ENCODE measurements at places on chromosomes 4 and X.

DNA sequence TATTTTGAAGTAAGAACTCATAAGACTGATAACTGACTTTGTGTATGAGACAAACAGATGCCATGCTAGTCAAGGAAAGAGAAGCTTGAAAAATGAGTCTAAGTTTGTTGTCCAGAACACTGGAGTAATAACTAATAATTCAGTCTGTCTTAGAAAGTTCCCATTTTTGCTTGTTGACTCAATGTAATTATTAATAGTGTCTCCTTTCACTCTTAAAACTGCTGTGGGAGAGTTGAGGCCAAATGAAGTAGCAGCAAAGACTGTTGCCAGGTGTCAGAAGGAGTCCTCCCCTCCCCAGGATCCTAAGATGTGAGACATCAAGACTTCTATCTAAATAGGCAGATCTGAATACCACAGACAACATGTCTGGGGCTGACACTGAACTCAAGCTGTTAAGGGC, 20.8 kb upstream of the FAM13A start:
- no peak for DNase-seq

DNA sequence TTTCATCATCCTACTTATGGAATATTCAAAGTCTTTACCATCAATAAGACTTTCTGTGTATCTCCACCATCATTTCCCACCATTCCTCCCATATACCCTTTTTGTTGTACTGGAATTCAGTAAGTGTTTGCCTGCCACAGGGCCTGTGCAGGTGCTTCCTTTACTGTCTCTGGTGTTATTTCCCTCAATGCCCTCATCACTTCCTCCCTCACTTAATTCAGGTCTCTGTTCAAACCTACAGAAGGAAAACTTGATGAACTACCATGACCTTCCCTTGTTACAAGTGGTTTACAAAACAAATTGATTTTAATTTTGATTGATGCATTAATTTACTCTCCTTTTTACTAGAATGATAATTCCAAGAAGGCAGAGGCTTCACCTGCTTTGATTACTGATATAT, 159.5 kb upstream of the FAT4 start:
- DNase-seq: no peak

- no peak for DNase-seq
These were observed 301.2 kb upstream of the PPARGC1A start for GRCh38 chr4:24190761-24191695.

- no peak for DNase-seq
These were observed 92.8 kb downstream of the AMMECR1 start for GRCh38 chrX:110224926-110225617.

GRCh38 chr4:89719536-89720090, 117.3 kb downstream of the SNCA start:
- no peak for DNase-seq

- no peak for DNase-seq
These were observed 47.5 kb downstream of the RAPGEF2 start for GRCh38 chr4:159150396-159150795.

DNA sequence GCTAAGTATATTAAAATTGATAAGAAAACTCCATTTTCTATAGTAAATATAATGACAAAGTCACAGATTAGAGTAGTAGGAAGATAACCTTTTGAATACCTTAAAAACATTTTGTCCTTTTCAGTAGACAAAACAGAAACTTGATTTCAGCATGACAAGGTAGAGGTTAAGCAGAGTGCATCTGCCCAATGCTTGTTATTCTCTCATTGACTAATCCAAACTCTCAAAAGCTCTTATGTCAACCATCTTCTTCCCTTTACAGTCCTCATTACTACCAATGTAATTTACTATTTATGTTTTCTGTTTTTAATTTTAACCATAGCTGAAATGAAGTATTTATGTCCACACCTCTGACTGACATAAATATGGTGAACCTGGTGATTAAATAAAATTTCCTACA, 11.1 kb downstream of the NIPAL1 start:
- DNase-seq: no peak

GRCh38 chr4:89609756-89610155, 227.2 kb downstream of the SNCA start:
- no peak for DNase-seq

GRCh38 chrX:72360326-72360725, 54.6 kb upstream of the CITED1 start:
- DNase-seq: no peak

GRCh38 chrX:20393944-20394343, 127.2 kb upstream of the RPS6KA3 start:
- DNase-seq: no peak

DNA sequence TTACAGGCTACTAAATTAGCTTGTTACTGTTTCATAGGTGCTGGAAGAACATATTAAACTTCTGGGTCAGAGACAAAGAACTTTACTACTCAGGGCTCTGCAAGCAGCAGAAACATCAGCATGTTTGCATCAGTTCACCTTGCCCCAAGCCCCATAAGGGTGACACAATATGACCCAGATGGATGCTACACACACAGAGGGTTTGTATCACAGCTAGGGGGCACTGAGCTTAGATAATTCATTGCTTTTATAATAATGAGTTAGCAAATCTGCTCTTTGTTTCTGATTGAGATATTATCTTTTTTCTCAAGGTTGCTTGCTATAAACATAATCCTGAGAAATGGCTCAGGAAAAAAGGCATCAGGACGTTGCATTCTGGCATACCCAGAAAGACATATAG, 4.8 kb upstream of the SYNPO2 start:
- no peak for DNase-seq

GRCh38 chrX:68508799-68509198, 9.9 kb downstream of the YIPF6 start:
- no peak for DNase-seq

GRCh38 chrX:100289066-100289558, 121.0 kb downstream of the PCDH19 start:
- no peak for DNase-seq

- DNase-seq: no peak
These were observed 76.2 kb upstream of the ADGRG2 start for GRCh38 chrX:19198473-19198872.

GRCh38 chrX:32447640-32448039, 763.7 kb downstream of the DMD start:
- no peak for DNase-seq

DNA sequence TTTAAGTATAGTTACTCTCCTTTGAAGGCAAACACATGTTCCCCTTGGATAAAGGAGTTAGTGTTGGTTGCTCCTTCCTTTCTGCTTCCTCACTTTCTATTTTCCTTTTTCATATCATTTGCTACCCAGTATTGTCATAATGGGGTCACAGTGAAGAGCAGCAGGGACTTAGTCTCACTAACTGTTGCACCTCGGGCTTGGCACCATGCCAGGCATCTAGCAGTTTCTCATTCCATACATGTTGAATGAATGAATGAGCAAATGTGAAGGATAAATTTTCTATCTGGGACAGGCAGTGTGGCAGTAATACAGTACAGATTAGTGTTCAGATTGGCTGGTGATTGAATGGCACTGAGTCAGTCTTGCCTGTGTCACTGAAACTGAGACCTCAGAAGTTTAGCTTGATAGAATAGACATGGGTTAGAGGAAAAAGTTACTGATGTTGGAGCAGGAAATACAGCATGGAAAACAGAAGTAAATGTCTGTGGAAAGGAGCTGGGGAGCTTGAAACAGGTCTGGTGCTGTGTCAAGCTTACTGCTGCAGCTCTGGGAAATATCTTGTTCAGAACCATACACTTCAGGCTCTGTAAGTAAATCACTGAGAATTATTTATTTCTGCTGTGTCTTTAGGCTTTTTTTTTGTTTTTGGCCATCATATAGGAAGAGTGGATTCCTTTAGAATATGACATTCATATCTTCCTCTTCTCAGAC, 55.8 kb upstream of the PITX2 start:
- no peak for DNase-seq

- DNase-seq: no peak
These were observed 64.9 kb downstream of the KLHL4 start for GRCh38 chrX:87582453-87582852.

DNA sequence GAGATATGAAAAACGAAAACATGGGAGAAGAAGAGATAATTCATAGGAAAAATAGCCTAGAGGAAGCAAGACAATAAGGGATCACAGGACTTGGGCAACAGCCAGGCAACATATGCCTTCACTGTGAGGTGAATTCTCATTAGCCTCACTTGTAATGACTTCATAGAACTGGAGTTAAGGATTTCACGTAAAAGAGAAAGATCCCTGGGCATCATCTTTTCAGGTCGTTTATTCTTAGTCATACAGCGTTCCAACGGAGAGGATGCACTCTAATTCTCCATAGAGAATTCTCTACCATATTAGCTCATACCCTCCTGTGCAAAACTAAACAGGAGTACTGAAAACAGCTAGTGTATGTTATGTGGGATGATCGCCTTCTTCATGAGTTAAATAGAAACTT, 1.4 kb downstream of the PRKG2 start:
- no peak for DNase-seq

- DNase-seq: no peak
These were observed 47.8 kb downstream of the CASP6 start for GRCh38 chr4:109655396-109655795.

DNA sequence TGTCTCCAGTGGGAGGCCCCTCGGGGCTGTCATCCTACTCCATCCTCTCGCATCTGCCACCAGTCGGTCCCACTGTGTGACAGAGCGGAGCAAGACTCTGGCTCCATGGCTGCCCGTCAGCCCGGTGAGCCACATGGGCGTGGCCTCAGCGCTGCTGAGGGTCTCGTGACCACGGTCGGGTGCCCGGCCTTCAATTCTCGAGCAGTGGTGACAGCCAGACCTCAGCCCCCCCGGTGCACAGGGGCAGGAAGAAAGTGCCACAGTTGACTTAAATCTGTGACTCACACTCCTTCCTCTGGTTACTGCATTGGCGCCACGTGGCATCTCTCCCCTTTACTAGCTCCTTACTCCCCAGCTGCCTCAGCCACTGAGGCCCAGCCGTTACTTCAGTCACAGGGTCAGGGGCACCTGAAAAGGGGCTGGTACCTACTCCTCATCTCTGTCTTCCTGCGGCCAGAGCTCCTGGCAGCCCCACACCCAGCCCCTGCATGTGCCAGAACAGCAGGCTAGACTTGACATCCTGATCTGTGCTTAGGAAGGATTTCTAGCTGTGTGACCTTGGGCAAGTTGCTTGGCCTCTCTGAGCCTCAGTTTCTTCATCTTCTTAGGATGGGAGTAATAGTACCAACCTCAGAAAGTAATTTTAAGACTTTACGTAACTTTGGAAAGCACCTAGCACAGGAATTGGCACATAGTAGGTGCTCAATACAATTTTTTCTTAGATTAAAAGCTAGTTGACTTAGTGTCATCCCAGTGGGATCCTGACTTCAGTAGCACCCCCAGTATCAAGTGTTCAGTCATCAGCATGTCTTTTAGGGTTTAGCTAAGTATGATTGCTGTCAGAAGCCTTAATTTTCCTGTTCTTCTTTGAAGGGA, 66.1 kb downstream of the TNIP2 start:
- DNase-seq: peak; percentile 3

DNA sequence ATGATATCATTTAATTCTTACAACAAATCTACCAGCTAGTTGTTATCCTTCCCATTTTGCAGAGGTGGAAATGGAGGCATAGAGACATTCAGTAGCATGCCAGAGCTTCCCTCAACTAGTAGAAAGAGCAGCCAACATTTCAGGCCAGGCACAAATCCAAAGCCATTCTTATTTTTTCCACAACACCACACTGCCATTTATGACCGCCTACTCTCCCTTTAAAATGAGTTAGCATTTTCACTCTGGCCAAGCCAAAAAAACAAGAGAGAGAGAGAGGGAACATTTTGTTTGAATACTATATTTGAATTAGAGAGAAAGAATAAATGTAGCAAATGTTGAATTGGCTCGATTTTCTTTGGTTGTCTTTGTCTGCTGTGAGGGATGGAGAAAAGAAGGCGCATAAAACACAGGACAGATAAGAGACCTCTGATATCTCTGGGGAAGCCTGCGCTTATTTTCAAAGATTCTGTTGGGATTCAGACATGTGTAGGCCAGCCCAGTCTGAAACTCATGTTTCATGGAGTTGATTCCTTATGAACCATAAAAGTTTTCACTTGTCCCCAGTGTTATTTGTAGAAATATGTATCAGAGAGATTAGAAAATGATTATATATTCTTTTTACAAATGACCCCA, 265.7 kb downstream of the RAB28 start:
- DNase-seq: no peak

DNA sequence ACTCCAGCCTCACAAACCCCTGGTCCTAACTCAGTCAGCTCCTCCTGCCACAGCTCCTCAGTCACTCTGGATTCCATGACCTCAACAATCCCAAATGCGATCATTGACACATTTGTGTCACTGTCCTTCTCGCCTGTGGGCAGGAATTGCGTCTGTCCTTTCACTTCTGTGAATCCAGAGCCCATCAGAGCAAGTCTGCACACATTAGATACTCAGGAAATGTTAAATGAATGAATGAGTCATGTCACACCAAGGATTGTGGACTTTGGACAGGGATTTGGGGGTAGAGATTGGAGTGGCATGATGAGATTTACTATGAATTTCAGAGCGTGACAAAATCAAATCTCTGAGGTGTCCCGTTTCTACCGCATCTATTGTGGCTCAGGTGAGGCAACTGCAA, 11.8 kb upstream of the CLDN24 start:
- no peak for DNase-seq

GRCh38 chr4:101284546-101284945, 62.8 kb downstream of the PPP3CA start:
- no peak for DNase-seq

GRCh38 chr4:177809791-177810190, 367.6 kb upstream of the AGA start:
- no peak for DNase-seq

GRCh38 chrX:21989384-21989783, 42.7 kb upstream of the PHEX start:
- no peak for DNase-seq

- DNase-seq: no peak
These were observed 48.9 kb downstream of the ACSL4 start for GRCh38 chrX:109684136-109684535.

DNA sequence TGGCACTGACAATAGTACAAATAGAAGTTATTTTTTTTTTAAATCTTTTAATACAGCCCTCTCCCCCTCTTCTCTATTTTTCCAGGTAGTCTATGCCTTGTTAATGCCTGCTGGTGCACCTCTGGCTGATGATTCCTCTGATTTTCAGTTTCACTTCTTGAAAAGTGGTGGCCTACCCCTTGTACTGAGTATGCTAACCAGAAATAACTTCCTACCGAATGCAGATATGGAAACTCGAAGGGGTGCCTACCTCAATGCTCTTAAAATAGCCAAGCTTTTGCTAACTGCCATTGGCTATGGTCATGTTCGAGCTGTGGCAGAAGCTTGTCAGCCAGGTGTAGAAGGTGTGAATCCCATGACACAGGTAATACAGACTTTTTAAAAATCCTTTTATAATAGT, 99.1 kb downstream of the USP9X start:
- no peak for DNase-seq

GRCh38 chr4:162700358-162700757, 466.3 kb downstream of the NAF1 start:
- no peak for DNase-seq

DNA sequence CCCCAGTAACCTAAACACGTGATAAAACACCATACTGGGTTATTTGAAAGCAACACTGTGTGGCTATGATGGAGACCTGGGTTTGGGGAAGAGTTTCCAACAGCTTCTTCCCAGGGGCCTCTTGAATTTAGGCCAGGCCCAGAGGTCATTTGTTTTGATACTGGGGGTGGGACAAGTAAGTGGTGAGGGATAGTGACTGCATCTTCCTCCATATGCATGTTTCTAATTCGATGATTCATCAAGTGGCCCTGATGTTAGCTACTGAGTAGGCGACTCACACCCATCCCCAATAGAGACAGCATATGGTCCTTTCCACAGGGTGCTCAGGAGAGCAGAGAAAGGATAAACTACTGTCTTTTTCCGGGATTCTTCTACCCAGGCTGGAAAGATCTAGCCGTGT, 2.7 kb downstream of the NDP start:
- no peak for DNase-seq

- no peak for DNase-seq
These were observed 54.6 kb downstream of the FNIP2 start for GRCh38 chr4:158823461-158823873.
